B cell (primary cell): ENCODE measurements at places on chromosomes 4 and X. TPM values are rescaled to one million over a fixed set of nuclear protein-coding genes. Genes with fewer than 3 reads are reported as not detected.
A peak's percentile ranks its signal among the peaks of the same experiment; 100 is the strongest.

The NMU gene
- total RNA-seq, result not detected in 2 replicates

The SPP1 gene
- not detected in 2 replicates for total RNA-seq

GRCh38 chrX:82230013-82230412 is 1028.1 kb downstream of the SH3BGRL start:
- DNase-seq, result no peak

DNA sequence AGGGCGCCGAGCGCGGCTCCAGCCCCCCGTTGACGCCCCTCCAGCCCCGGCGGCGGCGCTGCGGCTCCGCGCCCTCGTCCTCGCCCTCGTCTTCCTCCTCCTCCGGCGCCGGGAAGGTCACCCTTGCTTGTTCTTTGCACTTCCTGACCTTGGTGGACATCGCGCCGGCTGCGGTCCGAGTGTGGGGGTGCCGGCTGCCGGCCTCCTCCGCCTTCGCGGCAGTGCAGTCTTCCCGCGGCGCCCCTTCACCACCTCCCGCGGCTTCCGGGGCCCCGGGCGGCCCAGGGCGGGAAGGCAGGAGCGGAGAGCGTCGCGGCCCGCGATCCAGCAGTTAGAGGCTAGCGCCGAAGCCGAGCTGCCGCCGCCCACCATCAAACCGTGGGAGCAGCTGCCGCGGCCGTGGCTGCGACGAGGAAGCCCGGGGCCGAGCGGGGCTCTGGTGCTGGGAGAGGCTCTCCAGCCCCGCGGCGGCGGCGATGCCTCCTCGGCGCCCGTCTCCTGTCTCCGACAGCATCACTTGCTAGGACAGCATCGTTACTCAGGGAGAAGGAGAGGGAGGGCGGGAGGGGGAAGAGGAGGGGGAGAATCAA is at the start of gene TRPC3:
TRPC3 (minus strand) TSS at position 540 of the 590 bp plus-strand sequence; CDS start at position 160, 380 bp downstream.
- peak; percentile 36 for DNase-seq

GRCh38 chr4:37524267-37524666 is 161.9 kb downstream of the RELL1 start:
- no peak for DNase-seq

DNA sequence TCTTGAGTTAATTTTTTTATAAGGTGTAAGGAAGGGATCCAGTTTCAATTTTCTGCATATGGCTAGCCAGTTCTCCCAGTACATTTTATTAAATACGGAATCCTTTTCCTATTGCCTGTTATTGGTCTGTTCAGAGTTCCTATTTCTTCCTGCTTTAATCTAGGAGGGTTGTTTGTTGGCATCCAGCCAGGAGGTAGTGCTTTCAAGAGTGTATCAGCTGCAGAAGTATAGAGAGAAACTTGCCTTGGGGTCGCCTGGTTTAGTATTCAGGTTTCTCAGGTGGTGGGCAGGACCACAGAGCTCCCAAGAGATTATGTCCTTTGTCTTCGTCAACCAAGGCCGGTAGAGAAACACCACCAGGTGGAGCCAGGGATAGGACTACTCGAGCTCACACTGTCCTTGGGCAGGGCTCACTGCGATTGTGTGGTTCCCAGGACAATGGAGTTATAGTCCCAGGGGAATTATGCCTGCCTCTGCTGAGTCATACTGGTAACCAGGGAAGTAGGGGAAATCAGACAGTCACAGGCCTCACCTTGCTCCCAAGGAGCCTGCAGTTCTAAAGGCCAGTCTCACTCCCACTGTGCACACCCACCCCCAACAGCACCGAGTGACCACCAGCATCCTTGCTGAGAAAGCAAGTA is 168.1 kb downstream of the VSIG4 start:
- peak; percentile 29 for DNase-seq
